T-helper 17 cell (primary cell): ENCODE measurements at places on chromosomes 5 and 9.

GRCh38 chr9:124248960-124249359, 8.8 kb upstream of the NEK6 start:
- DNase-seq = no peak

GRCh38 chr5:54738118-54738972, 220.8 kb downstream of the SNX18 start:
- no peak for DNase-seq

DNA sequence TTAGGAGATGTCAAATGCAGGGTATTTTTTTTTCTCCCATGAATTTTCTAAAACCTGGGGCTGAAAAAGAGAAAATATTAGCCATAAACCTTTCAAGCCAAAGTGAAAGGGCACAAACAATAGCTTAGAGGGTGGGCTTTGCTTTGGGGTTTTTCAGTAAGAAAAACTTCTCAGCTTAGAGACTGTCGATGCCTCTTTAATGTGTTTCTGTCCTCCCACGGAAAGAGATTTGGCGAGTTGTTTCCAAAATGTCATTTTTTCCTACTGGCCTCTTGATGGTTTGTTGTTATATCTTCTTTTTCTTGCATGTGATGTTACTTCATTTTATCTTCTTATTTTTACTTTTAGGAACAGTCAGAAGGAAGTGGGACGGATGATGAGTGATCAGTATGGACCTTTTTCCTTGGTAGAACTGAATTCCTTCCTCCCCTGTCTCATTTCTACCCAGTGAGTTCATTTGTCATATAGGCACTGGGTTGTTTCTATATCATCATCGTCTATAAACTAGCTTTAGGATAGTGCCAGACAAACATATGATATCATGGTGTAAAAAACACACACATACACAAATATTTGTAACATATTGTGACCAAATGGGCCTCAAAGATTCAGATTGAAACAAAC, 177.3 kb downstream of the SMARCA2 start:
- DNase-seq = no peak

- no peak for DNase-seq
Measured at GRCh38 chr9:100229561-100229960, 123.2 kb downstream of the TEX10 start.

GRCh38 chr5:174545926-174546325, 178.5 kb upstream of the MSX2 start:
- DNase-seq = no peak

GRCh38 chr5:159095151-159095721, 4.5 kb downstream of the EBF1 start:
- no peak for DNase-seq

- no peak for DNase-seq
Measured at GRCh38 chr9:9100070-9100469, 1300.5 kb upstream of the DMAC1 start.

GRCh38 chr5:14081791-14082190, 61.4 kb upstream of the TRIO start:
- no peak for DNase-seq

DNA sequence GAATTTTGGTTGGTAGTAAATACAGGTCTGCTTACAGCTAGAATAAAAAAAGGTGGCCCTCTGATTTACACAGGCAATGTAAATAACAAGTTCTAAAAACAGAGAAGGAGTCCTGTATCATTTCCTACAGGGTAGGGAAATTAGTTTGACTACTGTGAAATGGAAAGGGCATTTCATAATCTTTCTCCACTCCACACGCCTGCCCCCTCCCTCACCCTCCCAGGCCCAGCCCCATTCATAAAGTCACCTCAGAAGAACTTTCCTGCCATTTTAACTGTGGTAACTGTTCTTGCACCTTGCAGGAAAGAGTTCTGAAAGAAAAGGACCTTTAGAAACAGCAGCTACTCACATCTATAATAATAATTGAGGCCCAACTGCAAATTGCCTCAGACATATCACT, 69.7 kb downstream of the MEF2C start:
- no peak for DNase-seq

- DNase-seq = no peak
Measured at GRCh38 chr9:38137342-38137741, 68.3 kb upstream of the SHB start.

GRCh38 chr5:32201122-32201753, 27.1 kb upstream of the GOLPH3 start:
- no peak for DNase-seq

DNA sequence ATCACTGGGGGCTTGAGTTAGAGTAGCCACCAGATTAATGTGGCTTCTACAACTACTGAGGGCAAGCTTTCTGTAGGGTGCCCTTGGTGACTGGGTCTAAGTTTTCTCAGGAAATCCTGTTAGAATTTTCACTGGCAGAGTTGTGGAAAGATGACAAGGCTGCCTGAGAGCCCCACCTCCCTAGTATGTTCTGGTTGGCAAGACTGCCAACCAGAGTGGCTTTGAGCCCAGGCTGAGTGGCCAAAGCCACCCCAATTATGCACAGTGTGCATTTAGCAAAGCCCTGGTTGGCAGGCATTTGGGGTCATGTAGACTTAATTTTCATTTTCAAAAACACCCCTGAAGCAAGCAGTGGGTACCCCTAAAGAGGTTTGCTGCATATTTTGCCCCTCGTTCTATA, 136.7 kb upstream of the HAPLN1 start:
- DNase-seq = no peak

DNA sequence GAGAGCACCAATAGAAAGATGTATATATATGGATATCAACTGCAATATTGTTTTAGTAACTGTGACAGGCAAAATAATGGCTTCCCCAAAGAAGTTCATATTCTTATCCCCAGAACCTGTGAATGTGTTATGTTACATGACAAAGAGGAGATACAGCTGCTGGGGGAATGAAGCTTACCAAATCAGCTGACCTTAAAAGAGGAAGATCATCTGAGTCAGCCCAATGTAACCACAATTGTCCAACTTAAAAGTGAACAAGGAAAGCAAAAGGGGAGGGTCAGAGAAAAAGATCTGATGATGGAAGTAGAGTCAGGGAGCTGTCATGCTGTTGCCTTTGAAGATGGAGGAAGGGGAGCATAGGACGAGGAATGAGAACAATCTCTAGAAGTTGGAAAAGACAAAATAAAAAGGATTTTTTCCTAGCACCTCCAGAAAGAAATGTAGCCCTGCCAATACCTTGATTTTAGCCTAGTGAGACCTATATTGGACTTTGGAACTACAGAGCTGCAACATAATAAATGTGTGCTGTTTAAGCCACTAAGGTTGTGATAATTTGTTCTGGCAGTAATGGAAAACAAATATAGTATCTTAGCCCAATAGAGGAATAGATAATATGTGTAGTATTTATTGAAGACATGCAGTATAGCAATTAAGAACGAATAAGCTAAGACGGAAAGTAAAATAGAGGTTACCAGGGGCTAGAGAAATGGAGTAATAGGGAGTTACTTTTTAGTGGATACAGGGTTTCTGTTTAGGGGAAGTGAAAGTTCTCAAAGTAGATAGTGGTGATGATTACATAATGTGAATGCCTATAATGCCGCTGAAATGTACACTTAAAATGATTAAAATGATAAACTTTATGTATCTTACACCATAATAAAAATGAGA, 115.9 kb downstream of the PIK3R1 start:
- no peak for DNase-seq

DNA sequence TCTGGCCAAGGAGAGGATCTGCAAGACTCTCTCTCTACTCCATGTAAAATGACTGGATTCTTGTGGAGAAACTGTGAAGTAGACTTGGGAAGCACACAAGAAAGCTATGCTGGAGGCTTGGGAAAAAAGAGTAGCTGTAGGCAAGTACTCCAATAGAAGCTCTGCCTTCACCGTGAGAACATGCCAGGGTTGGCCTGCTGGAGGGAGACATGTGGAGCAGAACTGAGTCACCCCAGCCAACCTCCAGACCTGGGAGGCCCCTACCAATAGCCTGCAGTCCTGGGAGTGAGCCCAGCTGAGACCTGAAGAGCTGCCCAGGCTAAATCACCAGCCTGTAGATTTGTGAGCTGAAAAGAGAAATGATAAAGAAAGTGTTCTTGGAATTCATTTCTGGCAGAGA, 66.6 kb downstream of the DEPDC1B start:
- DNase-seq = no peak

- DNase-seq = no peak
Measured at GRCh38 chr5:79689541-79690466, at the start of gene CMYA5. Gene CMYA5, plus strand, starts transcription at chr5:79689836. Its CDS starts 72 bp downstream, at chr5:79689908.

- no peak for DNase-seq
Measured at GRCh38 chr5:177515580-177515979, 1.2 kb downstream of the DDX41 start.

DNA sequence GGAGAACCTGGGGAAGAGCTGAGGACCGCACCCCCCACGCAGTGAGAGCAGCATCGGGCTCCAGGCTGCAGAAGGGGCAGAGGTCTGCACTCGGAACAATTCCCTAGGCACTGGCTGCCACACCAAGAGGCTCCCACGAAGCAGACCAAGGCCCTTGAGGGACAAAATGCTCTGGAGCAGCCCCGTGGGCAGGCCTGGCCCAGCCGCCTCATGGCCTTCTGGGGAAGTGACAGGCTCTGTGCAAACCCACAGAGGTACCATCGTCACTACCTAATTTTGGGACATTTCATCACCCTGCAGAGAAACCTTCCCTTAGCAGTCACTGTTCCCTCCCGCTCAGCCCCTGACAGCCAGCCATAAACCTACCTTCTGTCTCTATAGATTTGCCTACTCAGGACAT, 15.9 kb downstream of the FBXW5 start:
- DNase-seq = no peak

DNA sequence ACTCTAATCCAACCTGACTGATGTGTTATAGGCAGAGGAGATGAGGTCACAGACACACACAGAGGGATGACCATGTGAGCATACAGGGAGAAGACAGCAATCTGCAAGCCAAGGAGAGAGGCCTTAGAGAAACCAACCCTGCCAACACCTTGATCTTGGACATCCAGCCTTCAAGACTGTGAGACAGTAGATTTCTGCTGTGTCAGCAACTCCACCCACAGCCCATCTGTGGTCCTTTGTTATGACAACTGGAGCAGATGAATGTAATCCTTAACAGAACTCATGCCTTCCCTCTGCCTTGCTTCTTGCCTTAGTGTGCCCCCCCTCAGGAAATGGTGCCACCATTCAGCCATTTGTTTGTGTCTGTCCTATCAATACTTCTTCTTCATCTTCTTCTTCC, 107.4 kb downstream of the NXNL2 start:
- DNase-seq = no peak

DNA sequence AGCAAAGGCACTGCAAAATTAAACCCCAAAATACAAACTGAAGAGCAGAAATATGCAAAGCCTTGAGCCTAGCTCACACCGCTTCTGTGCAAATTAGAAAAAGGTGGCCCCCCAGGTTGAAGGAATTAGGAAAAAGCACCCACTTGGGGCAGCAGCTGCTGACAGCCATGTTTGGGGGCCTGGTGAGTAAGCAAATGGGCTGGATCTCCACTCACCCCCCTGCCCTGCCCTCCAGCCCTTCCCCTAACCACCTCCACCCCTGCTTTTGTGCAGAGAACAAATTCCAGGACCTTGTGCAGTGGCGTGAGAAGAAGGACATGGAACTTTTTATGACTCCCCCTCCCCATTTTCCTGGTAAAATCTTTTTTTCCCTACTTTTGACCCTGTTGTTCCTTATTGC, 92.0 kb upstream of the DNAH5 start:
- no peak for DNase-seq
